ENCODE measurements at places on chromosomes 2 and 18.

GRCh38 chr18:3658529-3658928 is 208.6 kb downstream of the TGIF1 start:
- no peak for DNase-seq

GRCh38 chr2:219497495-219498279 is 1.0 kb upstream of the GMPPA start:
- DNase-seq, result no peak

GRCh38 chr2:39629646-39630045 is 36.1 kb upstream of the TMEM178A start:
- no peak for DNase-seq

GRCh38 chr18:9653390-9653789 is 39.0 kb upstream of the PPP4R1 start:
- DNase-seq, result no peak

- DNase-seq, result no peak
Measured at GRCh38 chr2:45191146-45191863, 182.1 kb upstream of the SIX2 start.

DNA sequence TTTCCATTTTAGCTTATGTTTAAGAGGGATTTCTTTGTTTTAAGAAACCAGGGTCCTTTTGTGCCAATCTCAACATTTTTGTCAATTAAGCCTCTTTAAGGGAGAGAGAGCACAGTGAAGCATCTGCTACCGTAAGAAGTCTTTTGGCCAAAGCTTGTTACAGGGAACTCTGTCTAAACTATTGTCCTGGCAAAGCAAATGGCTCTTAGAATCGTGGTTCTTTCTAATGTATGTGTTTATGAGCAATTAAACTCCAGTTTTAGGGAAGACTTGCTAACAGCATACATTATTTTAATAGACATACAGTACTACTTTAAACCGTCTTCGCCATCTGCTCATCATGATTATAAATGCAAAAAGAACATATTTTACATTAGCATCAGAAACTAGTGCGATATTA is 202.1 kb downstream of the CDCA7 start:
- DNase-seq, result no peak

DNA sequence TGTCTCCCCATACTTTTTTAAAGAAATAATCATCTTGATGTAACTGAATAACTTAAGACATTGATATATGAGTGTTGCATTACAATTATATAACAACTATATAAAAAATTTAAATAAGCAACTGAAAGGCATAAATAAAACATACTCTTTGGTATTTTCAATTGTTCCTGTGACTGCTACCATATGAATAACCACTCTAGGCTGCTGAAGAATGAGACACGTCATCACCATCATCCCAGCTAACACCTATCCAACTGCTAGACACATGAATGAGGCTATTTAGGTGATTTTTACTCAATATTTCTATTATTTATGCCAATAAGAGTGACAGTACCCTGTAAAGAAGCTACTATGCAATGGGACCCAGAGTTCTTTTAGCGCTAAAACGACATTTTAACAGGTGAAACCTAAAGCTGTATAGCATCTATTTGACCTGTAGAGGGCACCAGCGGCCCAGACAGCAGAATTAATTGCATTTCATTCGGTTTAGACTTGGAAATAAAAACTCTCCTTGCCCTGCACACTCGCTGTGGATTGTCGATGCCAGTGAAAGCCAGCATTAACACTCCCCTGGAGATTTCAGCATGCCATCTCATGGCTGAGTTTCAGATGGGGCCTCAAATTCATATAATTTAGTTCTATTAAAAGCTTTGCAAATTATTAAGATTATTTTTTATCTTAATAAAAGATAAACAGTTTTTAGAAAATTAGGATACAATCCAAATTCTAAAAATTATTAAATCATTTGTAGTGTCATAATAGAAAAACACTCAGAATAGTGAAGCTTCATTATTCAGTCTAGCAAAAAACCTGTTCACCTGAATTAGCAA is 89.4 kb upstream of the MAP2 start:
- DNase-seq, result no peak

DNA sequence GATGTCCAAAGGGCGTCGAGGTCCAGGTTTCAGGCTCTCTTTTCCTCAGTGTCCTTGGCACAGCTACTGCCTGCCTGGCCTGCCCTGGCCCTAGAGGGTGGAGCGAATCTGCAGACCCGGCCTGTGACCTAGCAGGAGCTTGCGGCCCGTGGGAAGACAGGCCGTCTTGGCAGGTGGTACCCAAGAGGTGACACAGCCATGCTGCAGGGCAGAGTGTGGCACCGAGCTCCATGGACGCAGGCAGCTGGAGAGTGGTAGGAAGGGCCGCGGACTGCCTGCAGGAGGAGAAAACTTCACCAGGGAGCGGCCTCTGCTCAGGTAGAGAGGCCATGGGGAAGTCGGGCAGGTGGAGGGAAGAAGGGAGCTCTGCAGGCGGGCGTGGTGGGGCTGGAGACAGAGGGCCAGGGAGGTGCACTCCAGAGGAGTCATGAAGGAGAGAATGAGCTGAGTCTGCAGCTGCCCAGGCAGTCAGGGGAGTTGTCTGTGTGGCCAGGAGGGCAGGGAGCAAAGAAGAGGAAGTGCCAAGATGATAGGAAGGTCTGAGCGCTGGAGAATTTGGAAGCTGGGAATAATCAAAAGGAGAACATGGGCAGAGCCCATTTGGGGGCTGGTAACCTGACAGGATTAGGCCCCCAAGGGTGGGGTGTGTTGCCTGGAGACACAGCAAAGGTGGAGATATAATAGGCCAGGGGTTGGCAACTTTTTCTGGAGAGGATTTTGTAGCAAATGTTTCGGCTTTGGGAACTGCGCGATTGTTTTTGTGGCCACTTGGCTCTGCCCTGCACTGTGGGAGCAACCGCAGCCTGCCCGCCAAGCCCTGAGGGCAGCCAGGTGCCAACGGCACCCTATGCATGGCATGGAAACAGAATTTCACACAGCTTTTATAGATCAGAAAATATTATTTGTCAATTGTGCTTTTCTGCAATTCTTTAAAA is 154.4 kb upstream of the PXDN start:
- DNase-seq, result no peak

GRCh38 chr18:62018034-62018758 is 125.4 kb upstream of the RNF152 start:
- DNase-seq, result no peak

DNA sequence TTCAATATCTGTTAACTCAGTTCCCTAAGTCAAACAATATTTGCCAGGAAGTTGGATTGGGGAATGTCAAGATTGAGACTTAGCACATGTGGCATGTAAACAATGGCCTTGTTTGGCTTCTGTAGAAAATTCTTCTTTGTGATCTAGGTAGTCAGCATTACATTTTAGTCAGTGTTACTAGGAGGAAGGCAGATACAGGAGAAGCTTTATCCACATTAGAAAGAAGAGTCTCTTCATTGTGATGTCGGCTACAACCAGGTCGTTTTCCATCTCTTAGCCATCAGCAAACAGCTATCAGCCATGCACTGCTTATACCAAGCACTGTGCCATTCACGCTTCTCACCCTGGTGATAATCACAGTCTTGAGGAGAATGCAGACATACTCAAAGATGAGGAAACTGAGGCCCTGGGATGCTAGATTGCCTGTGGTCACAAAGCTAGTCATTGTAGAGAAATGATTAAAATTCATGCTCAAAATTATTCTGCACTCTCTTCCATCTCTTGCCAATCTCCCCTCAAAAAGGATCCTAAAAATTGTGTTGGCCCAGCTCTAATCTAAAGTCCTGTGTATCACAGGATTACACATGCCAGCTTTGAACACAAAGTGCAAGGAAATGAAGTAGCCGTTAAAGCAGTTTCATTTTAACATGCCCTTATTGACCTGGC is 3.2 kb downstream of the GALNT5 start:
- DNase-seq, result no peak

- DNase-seq, result no peak
Measured at GRCh38 chr18:48634491-48634890, 95.7 kb downstream of the CTIF start.

- no peak for DNase-seq
Measured at GRCh38 chr2:56018267-56018666, 94.7 kb upstream of the EFEMP1 start.

DNA sequence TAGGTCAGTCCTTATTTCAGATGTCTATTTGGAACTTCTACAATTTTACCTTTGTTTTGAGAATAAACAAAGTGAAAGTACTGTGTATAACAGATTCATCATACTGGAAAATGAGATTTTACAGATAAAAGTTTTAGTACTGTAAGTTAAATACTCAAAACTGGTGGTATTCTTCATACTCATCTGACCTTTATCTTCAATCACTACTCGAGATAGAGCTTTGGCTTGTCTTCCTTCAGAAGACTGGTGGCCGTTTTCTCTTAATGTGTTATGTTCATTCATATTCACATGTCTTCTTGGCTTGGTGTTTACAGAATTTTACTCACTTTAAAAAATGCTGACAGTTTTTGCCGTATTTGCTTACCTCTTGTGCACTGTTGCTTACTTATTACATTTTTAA is 2.1 kb downstream of the SPOPL start:
- no peak for DNase-seq

DNA sequence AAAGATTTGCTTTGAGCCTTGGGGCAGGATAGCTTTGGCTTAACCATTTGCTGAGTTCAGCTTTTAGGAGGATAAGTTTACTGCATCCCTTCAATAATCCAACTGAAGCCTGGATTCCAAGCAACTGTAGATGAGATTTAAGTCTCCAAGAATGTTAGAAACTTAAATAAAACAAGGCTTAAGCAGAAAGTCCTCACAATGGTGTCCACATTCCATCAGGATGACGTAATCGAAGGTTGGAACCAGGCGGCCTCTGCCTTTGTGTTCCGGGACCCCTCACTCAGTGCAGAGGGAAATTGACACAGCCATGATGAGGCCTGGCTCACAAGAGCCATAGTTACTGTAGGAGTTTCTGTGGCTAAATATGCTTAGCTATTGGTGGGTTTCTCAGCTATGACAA is 260.4 kb downstream of the LPIN1 start:
- DNase-seq, result no peak

- DNase-seq, result no peak
Measured at GRCh38 chr2:200028998-200029397, 73.6 kb downstream of the MAIP1 start.

DNA sequence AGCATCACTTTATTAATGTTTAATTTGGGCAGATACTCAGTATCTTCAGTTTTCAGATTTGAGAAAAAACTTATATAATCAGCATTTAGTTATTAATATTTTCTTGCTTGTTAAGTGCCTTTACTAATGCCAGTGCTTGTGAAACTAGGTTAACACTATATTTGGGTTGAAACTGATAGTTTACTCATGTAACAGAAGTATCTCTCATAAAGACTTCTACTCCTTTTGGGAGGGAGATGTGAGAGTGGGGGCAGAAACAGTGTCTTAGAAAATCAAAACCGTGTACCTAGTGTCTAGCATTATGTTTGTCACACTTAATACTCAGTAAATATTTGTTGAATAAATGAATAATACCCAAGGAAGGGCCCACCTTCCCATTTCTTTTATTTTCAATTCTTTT is 129.5 kb downstream of the MSTN start:
- DNase-seq, result no peak

DNA sequence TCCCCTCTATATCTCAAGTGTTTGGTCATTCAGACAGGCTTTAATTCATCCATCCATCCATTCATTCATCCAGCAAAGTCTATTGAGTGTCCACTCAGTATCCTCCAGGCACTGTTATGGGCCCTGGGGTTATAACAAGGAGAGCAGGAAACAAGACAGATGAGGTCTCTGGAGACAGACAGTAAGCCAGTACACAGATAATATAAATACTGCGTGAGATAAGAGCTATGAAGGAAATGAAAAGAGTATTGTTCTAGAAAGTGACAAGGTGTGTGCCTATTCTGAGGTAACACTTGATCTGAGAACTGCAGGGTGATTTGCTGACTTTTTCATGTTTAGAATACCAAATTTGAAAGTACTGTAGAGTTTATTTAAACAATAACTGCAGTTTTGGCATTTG is 98.3 kb downstream of the OSBPL6 start:
- DNase-seq, result no peak

Data from stimulated activated CD4-positive, alpha-beta T cell treated with anti-CD3 and anti-CD28 coated beads, Interleukin-1b, Interleukin-23, amount 100 ng/mL, for 1 hour (primary cell).